ENCODE measurements at places on chromosomes 6 and 20.

- no peak for DNase-seq
Measured at GRCh38 chr6:152110886-152111820, 303.7 kb downstream of the ESR1 start.

- DNase-seq = no peak
Measured at GRCh38 chr20:54064939-54065338, 5.5 kb downstream of the BCAS1 start.

DNA sequence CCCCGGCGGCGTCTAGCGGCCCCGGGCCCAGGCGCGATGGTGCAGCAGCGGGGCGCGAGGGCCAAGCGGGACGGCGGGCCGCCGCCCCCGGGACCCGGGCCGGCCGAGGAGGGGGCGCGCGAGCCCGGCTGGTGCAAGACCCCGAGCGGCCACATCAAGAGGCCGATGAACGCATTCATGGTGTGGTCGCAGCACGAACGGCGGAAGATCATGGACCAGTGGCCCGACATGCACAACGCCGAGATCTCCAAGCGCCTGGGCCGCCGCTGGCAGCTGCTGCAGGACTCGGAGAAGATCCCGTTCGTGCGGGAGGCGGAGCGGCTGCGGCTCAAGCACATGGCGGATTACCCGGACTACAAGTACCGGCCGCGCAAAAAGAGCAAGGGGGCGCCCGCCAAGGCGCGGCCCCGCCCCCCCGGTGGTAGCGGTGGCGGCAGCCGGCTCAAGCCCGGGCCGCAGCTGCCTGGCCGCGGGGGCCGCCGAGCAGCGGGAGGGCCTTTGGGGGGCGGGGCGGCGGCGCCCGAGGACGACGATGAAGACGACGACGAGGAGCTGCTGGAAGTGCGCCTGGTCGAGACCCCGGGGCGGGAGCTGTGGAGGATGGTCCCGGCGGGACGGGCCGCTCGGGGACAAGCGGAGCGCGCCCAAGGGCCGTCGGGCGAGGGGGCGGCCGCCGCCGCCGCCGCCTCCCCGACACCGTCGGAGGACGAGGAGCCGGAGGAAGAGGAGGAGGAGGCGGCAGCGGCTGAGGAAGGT lies 715 bp downstream of the SOX12 start:
- peak; percentile 70 for DNase-seq

DNA sequence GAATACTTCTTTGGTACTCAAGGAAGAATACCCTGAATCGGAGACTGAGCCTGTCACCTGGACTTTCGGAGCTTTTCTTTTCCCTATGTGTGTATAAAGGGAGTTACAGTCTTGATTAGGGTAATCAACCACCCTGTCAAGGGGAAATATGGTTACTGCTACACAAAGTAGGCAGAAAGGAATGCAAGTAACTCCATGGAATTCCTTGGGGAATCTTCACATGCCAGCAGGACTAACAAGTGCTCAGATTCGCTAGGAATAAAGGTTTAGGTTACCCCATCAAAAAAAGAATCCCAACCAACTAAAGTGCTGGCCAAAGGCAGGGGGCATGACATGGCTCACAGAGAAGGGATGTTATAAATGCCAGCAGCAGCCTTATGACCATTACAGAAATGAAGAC lies 10.4 kb downstream of the KCNS1 start:
- no peak for DNase-seq

GRCh38 chr6:75372884-75373283 lies 88.3 kb upstream of the TMEM30A start:
- no peak for DNase-seq

GRCh38 chr6:15927531-15928225 lies 201.2 kb upstream of the MYLIP start:
- no peak for DNase-seq

DNA sequence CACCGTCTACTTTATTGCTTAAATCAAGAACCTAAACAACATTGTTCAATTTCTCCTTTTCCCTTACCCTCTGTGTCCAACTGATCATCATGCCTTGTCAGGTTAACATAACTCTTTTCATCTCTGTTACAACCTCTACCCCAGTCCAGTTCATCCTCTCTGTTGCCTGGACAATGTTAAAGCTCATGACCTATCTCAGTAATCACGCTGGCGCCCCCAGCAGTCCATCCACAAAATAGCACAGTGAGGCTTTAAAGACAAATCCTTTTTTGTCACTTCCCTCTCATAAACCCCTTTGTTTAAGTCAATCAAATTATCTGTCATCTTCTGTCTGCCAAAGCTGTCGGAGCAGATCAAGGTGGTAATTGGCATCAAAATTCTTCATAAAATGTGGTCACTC lies 140.1 kb downstream of the QKI start:
- DNase-seq = no peak

- peak; percentile 68 for DNase-seq
Measured at GRCh38 chr6:26322645-26323482, 42.1 kb upstream of the BTN3A2 start.

GRCh38 chr20:62716198-62716940 lies 7.7 kb downstream of the NTSR1 start:
- no peak for DNase-seq

GRCh38 chr6:169785566-169785965 lies 34.1 kb downstream of the ERMARD start:
- no peak for DNase-seq

GRCh38 chr6:41497994-41498393 lies 48.2 kb upstream of the FOXP4 start:
- no peak for DNase-seq

- no peak for DNase-seq
Measured at GRCh38 chr6:127277878-127278843, 11.5 kb downstream of the RNF146 start.

GRCh38 chr20:12270863-12271262 lies 353.2 kb downstream of the BTBD3 start:
- no peak for DNase-seq

DNA sequence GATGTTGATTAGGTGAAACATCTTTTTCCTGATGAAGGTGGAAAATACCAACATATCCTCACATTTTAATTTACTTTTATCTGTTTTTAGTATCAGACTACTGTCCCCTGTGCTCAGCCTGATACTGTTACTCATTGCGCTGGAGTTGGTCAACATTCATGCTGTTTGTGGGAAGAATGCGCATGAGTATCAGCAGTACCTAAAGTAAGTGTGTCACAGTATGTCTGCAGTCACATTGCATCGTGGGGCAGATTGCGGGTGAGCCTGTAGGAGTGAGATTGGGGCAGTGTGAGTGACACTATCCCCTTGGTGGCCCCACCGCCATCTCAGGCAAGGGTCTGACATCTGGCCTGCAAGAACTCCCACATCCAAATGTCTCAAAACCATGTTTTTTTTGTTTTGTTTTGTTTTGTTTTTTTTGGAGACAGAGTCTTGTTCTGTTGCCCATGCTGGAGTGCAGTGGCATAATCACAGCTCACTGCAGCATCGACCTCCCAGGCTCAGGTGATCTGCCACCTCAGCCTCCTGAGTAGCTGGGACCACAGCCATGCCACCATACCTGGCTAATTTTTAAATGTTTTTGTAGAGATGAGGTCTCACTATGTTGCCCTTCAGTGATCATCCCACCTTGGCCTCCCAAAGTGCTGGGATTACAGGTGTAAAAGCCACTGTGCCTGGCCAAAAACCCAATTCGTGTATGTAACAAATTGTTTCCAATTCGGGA lies 27.8 kb downstream of the ERMARD start:
- DNase-seq = no peak

- no peak for DNase-seq
Measured at GRCh38 chr6:85449388-85449817, 480 bp upstream of the NT5E start.

- no peak for DNase-seq
Measured at GRCh38 chr20:57400231-57400701, 9.1 kb downstream of the RBM38 start.

DNA sequence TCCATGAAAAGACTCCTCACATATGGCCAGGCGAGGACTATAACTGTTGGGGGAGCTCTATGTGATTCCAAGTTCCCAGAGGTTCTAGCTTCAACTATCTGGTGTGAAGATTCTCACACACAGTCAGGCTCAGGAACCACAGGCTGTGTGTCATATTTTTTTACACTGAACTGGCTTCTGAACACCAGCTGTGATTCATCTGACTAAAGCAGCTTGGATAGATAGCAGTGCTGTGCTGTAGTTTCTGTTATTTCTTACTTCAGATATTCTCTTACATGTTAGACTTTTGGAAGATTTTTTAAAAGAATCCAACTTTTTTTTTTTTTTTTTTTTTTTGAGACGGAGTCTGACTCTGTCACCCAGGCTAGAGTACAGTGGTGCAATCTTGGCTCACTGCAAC lies 140.7 kb upstream of the MCHR2 start:
- DNase-seq = no peak

DNA sequence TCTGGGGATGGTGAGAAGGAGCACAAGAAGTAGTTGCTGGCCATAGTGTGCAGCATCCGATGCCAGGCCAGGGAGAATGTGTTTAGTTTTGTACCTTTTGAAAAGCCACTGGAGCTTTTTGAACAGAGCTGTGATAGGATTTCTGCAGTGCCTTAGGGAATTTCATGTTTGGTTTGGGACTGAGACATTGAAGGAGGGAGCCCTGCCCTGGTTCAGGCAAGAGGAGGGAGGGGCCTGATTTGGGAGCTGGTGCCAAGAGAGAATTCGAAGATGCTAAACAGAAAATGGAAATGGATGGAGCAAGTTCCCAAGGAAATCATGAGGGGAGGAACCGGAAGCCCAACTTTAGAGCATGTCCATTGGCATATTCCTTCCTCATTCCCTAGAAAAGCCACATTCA lies 80.7 kb downstream of the KIZ start:
- no peak for DNase-seq

DNA sequence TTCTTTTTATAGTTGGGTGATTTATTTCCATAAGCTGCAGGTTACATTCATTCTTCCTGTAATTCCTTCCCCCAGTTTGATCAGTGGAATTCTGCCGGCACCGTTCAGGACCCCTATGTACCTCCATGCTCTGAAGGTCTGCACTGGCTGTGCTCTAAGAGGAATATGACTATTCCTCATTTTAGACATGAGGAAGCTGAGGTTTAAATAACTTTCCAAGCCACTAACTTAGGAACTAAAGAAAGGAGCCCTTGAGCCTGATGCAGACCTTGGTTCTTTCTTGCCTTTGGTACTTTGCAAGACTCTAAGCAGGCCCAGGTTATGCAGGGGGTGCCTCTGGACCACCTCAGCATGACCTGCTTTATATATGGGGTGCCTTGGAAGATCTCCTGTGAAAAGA lies 318.5 kb downstream of the QKI start:
- DNase-seq = no peak

- no peak for DNase-seq
Measured at GRCh38 chr20:23180451-23180921, 94.4 kb upstream of the CD93 start.

GRCh38 chr6:35328108-35328723 lies 14.1 kb upstream of the PPARD start:
- DNase-seq = no peak

DNA sequence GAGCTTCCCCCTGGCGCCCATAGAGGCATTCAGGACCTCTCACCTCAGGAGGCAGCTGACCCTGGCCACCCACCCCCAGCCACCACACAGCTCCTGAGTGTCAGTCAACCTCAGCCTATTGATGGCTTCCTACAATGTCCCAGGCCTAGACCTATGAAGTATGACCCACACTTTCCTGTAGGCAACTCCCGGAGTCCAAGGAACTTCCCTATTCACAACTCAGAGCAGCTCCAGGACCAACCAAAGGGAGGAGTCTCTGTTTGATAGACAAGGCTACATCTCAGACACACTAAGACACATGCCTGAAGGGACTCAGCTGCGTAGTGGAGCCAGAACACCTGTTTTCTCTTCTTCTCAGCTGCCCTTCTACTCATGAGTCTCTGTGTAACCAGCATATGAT lies 169.1 kb downstream of the MAFB start:
- DNase-seq = no peak

DNA sequence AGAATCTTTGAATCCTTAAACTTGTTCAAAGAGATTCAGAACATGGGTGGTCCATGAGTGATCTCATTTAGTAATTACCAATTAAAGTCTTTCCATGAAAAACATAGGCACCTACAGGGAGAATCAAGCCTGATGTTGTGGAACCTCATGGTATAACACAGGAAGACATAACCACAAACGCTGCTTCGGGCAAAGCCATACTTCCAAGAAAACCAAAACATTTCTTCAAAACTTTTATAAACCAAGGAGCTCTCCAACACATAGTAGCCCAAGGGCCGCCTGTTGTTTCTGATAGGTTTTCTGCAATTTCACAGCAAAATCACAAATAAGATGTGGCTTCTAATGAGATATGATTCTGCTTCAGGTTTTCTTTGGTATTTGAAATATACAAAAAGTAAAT lies 2.5 kb downstream of the CHD6 start:
- no peak for DNase-seq

DNA sequence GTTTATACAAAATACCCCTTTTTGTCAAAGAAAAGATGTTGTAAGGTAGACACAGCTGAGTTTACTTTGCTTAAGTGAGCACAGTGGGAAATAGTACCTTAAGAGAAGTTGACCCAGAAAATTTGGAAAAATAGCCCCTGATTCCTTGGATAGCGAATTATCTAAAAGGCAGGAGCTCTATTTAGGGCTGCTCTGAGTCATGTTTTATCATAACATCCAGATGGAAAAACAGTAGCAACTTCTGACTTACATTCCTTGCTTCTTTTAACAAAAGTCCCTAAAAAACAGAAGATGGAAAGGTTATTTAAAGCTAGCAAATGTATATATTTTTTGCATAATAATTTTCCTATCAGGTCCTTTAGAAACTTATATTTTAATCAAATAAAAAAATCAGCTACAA lies 59.0 kb downstream of the THEMIS start:
- DNase-seq = no peak

- DNase-seq = peak; percentile 63
Measured at GRCh38 chr20:20593447-20594170, 118.8 kb downstream of the RALGAPA2 start.

GRCh38 chr20:4304601-4305000 lies 289.2 kb upstream of the RNF24 start:
- DNase-seq = peak; percentile 11

DNA sequence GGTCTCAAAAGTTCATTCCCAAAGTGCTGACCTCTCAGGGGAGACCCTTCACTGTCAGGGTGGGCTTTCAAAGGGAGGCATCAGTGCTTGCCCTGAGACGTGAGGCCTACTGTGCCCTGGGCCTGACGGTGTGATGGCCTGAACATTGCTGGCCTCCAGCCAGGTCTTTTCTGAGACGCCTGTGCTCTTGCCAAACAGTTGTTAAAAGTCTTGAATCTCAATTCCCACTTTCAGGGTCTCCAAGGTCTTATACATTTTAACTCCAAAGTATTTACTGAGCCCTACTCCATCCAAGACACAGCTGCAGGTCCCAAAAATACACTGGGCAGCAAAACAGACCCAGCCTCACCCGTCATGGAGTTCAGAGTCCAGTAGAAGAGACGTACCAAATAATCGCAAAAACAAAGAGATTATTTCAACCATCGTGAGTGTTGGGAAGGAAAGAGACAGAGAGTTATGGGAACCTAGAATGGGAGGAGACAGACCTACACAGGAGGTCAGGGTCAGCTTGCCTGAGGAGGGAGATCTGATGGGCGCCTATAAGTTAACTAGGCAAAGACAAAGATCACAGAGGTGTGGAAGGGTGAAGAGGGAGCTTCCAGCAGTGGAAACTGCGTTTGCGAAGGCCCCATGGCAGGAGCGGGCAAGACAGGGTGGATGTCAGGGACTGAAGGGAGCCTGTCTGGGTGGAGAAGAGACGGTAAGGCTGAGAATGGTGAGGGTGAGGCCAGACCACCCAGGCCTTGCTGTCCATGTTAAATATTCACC lies 446.3 kb downstream of the PREX1 start:
- no peak for DNase-seq

GRCh38 chr6:39210450-39210849 lies 18.8 kb downstream of the KCNK5 start:
- DNase-seq = no peak

- DNase-seq = no peak
Measured at GRCh38 chr20:44997668-44998067, 31.4 kb downstream of the STK4 start.

GRCh38 chr6:332671-333070 lies 40.4 kb downstream of the DUSP22 start:
- no peak for DNase-seq

Measured in globus pallidus (tissue), 1 donor.